ENCODE measurements at places on chromosomes 3 and 15.

DNA sequence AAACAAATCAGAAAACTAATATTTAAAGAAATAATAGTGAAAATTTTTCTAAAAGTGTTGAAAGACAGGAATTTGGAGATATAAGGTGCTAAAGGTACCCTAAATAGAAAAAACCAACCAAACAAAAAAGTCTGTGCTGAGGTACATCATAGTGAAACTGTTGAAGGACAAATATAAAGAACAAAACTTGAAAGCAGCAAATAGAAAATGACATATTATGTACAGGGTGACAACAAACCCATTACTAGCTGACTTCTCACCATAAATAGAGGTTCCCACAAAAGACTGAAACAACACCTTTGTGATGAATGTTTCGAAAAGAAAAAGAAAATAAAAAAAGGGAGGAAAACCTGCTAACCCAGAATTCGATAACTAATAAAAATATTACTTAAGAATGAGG lies 502.5 kb upstream of the NECTIN3 start:
- DNase-seq, result no peak

- no peak for DNase-seq
Measured at GRCh38 chr3:190526787-190527762, 13.2 kb downstream of the IL1RAP start.

DNA sequence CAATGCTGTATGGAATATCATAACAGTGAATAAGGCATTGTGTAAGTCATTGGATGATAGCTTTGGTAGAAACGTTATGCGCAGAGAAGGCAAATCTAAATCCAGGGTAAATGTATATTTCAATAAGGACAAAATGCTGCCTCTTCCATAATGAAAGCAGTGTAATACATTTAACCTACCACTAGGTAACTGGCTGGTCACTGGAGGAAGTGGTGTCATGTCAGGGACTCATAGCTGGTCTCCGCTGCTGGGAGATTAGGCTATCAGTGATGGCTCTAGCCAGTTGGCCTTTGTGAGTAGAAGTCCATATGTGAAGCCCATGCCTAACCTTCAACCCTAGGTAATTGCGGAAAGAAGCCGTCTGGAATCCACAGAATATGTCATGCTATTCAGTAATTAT lies 140.9 kb downstream of the NLGN1 start:
- DNase-seq, result no peak

DNA sequence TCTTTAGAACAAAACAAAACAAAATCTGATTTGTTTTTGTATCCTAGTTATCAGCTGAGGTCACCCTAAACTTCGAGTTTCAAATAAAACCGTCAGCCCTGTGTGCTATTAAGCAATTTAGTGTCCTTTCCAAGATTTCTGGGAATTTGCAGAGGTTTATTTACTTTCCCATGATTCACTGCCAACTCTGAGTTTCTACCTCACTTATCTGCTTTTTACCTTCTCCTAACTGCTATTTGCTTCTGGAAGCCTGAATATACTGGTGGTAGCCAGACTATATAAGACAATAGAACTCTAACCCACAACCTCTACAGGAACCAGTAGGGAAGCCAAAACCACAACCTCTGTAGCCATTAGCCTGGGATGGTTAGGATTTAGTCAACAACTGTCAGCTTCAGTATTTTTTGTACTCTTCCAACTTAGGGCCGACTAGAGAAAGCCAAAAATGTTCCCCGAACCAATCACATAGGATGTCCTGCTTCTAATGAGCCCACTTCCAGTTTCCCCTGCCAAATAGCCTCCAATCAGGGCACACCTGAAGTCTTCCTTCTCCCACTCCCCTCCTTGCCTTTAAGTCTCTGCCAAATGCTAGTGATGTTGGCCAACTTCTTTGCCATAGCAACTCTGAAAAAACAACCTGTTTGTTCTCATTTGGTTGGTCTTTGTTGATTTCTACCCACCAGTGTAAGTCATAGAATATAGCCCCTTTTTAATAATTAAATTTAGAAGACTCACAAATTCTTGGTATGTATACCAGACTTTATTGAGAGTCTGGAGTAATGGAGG lies 273.1 kb downstream of the ULK4 start:
- DNase-seq, result no peak

DNA sequence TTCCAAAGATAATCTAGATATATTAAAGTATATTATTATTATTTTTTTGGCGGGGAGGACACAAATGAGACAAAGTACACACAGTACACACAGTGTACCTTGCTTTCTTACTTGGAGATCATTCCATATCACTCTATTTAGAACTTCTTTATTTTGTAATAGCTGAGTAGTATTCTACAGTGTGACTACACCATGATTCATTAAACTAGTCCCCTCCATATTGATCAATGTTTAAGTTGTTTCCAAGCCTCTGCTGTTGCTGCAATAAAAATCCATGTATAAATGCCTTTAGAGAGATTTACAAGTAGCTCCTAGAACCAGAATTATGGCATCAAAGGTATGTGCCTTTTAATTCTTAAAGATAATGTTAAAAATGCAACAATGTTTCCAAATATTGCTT lies 38.8 kb downstream of the PYGO1 start:
- DNase-seq, result no peak

GRCh38 chr3:126696701-126697267 lies 7.3 kb upstream of the CHCHD6 start:
- DNase-seq, result no peak

- no peak for DNase-seq
Measured at GRCh38 chr3:183159333-183159732, 3.2 kb downstream of the LAMP3 start.

DNA sequence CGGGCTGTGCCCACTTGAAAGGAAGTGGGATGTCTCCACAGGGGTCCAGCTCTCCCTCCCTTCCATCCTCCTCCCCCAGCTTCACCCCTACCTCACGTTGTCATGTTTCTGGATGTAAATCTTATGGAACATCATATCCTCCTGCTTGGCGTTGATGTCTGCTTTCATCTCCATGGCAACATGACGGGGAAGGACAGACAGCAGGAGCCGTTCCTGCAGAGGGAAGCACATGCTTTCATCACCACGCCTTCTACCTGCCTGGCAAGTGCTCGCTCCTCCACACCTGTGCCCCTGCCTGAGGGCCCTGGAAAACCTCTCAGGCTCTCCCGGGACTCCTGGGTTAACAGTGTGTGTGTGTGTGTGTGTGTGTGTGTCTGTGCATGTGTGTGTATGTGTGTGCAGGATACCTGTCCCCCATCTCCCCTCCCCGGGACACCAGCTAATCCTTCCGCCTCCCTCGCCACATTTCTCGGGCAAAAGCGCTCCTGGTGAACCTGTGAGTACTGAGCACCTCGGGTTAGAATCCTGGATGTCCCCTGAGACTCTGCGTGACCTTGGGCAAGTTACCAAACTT lies 101.1 kb downstream of the ADCY5 start:
- no peak for DNase-seq

DNA sequence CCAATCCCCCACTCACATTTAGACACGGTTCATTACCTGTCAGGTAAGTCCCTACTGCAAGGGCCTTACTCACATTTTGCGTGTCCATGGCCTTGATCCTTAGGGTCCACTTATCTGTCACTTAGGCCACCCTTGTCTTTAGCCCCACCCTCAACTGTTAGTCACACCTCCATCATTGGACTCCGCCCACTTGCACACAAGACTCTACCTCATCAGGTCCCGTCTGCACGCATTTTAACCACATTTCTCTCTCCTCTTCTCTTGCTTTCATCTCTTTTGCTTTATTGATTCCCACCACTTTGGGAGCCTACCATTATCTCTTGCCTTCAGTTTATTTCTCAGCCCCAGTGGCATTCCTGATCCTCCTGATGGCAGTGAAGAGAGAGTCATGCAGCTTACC lies at the start of gene IQCF6:
Gene IQCF6 (minus strand): TSS at position 101 of the 400 bp plus-strand sequence. CDS start 13 bp downstream, at position 88.
- no peak for DNase-seq

DNA sequence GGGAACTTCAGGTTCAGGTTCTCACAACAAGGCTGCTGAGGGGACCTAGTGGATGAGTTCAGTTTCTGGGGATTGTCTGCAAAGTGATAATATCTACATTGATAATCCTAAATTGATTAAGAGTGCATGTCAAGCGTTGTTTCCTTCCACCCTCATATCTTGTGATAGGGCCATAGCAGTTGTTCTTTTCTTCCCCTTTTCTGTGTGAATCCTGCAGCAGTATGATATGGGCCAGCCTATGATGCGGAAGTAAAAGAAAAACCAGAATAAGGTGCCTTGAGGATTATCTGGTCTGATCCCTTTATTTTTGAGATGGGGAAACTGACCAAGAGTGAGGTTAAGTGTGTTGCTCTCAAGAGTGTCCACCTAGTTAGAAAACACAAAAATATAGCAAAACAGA lies 86.2 kb downstream of the MITF start:
- DNase-seq, result no peak

DNA sequence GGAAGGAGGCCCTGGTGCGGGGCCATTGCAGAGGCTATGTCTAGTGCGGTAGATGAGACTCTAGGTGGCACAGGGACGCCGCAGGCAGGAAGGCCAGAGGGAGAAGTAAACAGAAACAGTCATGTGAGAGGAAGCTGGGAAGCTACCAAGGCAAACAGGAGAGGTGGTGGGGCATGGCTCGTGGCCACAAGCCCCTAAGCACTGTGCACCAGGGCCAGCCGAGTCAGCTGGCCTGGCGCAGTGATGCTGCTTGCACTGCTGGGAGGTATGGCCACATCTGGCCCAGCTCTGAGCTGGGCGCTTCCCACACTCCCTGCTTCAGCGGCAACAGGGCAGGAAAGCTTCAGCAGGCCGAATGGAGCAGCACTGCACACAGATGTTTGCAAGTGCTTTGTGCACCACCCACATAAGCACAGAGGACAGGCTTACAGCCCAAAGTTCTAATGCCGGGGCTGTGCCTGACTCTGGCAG lies 76.6 kb downstream of the SRGAP3 start:
- no peak for DNase-seq

DNA sequence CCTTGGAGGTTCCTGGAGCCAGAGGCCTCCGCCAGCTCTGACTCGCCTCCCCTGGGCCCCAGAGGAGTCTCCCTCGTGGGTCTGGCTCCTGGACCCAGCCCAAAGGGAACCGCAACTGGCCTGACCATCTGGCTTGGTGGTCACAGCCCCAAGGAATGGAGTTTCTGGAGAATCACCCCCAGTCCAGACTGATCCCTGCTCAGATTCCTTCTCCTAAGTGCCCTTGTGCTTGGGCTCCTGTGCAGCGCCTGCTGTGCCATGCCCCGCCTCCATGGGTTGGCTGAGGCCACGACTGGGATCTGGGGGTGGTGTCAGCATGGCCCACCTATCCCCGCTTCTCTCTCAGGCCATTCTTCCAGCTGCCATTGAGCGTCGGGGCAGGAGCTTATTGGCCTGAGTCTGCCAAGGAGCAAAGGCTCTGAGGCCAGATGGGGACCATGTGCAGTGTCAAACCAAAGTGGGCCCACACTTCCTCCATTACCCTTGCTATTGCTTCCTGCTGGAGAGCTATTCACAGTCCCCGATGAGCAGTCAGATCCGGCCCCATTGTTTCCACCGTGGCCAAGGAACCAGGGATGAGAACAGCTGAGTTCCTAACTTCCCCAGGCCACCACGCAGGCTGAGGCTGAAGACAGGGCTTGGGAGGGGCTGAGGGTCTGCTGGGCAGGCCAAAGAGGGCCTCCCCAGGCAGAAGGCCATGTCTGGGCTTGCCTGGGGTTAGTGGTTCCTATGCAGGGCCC lies 19.0 kb downstream of the CSPG4 start:
- no peak for DNase-seq

DNA sequence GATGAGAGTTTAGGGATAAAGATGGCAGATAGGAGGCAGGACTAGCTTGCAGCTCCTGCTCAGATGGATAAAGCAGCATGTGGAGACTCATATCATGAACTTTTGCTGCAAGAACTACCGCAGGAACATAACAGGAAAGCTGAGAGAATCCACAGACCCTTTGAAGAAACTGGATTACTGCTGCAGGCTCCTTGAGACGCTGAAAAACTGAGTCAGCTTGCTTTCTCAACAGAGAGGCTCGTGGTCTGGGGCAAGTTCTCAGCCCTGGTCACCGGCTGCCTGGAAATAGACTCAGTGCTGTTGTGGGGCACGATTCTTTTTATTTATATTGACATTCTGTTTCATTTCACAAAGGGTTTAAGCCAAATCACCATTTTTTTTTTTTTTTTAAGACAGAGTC lies 28.8 kb upstream of the TRIM59 start:
- no peak for DNase-seq

- no peak for DNase-seq
Measured at GRCh38 chr3:32459450-32459849, 43.2 kb downstream of the CMTM6 start.

- no peak for DNase-seq
Measured at GRCh38 chr3:119644481-119644880, 15.9 kb downstream of the POPDC2 start.

DNA sequence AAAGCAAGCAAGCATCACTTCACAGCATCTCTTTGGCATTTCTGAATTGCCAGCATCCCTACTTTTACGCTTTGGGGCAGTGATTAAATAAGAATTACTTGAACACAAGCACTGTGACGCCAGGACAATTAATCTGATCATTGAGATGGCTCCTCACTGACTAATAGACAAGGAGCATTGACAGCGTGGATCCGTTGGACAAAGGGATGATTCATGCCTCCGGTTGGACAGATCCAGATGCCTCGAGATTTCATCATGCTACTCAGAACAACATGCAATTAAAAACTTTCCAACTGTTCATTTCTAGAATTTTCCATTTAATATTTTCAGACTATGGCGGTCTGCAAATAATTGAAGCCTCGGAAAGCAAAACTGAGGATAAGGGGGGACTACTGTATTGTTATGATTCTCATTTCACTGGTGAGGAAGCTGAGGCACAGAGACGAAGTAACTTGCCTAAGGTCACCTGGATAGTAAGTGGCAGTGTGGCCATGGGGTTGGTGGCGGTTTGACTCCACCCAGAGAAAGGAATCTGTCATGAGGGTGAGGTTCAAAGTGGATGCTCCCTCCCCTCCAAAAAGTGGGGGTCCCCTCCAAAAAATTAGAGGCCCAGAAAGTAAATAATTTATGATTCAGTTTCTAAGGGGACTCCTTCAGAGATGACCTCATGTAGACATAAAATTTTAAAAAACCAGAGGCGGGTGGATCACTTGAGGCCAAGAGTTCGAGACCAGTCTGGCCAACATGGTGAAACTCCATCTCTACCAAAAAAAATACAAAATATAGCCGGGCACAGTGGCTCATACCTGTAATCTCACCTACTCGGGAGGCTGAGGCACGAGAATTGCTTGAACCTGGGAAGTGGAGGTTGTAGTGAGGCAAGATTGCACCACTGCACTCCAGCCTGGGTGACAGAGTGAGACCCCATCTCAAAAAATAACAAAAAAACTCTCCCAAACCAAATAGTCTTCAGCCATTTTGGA lies 12.3 kb upstream of the PGPEP1L start:
- DNase-seq, result no peak

GRCh38 chr3:129107793-129108192 lies 13.8 kb downstream of the RAB43 start:
- no peak for DNase-seq

GRCh38 chr3:32384938-32385337 lies 6.7 kb upstream of the CMTM7 start:
- no peak for DNase-seq
